ENCODE measurements at places on chromosomes 3 and 15. TPM values are rescaled to one million over a fixed set of nuclear protein-coding genes. Genes with fewer than 3 reads are reported as not detected.

DNA sequence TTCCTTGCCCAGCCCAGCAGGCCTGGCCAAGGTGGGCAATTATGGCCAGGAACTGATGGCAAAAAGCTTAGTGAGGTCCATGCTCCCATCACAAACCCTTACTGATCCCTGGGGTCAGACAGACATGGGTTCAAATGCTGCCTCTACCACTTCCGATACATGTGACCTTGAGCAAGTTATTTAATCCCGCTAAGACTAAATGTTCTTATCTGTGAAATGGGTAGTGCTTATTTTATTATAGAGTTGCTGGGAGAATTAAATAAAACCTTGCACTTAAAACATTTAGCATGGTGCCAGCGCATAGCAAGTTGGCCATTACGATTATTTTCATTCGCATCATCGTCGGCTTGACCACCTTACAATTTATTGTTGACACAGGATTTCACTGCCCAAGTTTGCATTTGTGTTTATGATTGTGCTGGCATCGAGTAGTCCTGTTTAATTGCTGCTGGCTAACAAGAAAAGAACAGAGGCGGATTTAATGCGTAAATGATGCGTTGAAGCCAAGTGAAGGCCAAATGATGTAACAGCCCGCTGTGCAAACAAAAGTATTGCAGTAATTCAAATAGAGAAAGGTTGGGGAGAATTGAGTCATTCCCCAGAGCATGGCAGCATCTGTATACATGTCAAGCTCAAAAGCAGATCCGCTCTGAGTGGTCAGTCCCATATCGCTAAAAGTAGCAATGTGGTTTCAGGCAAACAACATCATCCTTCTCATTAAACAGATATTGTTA lies 7.3 kb upstream of the FURIN start:
- DNase-seq: no peak

- DNase-seq: no peak
These were observed 48.1 kb downstream of the DPPA2 start for GRCh38 chr3:109268181-109268580.

Gene UQCRC1
- total RNA-seq: 269 TPM

Gene ADGRG7
- not detected for total RNA-seq

GRCh38 chr3:69684309-69684961 lies 54.8 kb upstream of the MITF start:
- DNase-seq: no peak

- DNase-seq: peak; percentile 66
These were observed 764 bp downstream of the UACA start for GRCh38 chr15:70762469-70763119.

Gene XYLB
- 4.8 TPM for total RNA-seq

DNA sequence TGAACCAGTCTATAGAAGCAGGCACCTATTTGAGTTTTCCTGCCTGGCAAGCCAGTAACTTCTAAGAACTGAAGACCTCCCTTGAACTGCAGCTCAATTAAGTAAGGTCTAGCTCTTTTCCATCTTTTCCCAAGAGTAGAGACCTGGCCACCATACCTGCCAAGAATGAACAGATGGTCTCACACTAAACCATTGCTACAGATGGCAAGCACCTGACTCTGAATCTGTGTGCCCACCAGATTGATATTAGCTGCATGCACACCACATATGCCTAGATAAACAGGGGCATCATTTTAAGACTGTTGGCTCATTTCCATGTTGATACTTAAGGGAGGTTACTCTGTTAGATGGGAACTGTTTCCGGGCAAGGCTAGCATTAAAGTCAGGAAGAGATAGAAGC lies 34.8 kb upstream of the GSK3B start:
- no peak for DNase-seq

Gene TNFAIP8L3
- total RNA-seq: 0.27 TPM

- no peak for DNase-seq
These were observed 6.7 kb downstream of the ZBTB47 start for GRCh38 chr3:42660131-42660715.

Gene GATA2
- total RNA-seq: 88.0 TPM

Gene XCR1
- total RNA-seq: not detected

- DNase-seq: no peak
These were observed 11.6 kb downstream of the TMEM212 start for GRCh38 chr3:171854649-171855305.

DNA sequence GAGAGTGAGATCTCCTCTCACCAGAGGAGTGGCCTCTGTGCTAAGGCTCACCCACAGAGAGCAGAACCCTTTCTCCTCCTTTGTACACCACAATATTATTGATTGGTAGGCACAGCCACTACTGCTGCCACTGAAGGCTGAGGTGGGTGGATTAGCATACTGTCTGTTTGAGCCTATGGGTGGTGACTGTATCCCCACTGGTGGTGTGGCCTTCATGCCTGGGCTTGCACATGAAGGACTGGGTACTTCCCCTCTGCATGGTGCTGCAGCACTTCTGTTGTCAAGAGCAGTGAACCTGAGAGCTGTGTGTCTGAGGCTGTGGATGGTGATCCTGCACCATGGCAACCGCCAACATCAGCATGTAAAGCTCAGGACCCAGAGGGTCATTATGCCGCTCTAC lies 35.7 kb upstream of the NECTIN3 start:
- DNase-seq: no peak

GRCh38 chr15:66097151-66098021 lies 156.2 kb downstream of the MEGF11 start:
- DNase-seq: no peak

Gene AGBL1
- not detected for total RNA-seq

Gene TRH
- not detected for total RNA-seq

Gene KLHL6
- total RNA-seq: not detected

GRCh38 chr3:37712421-37712820 lies 149.3 kb upstream of the CTDSPL start:
- no peak for DNase-seq

DNA sequence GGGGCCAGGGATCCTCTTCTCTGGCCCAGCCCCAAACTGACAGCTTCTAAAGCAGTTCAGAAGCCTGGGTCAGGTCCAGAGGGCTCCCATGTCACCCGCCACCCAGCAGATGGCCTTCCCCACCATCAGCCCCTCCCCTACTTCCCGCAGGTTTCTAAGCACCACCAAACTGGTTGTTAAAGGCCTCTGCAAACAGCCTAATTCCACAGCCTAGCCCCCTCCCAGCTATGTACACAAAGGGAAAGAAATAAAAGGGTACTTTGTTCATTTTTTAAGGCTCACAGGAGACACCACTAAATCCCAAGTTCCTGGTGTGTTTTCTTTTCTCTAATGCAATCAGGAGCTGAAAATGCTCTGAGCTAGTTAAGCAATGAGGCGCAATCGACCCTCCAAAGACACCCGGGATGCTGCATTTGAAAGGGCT lies 30.6 kb downstream of the PLCH1 start:
- no peak for DNase-seq

- DNase-seq: no peak
These were observed 10.8 kb upstream of the PHLDB2 start for GRCh38 chr3:111848283-111848682.

Gene STX19
- total RNA-seq: not detected

Measured in HFFc6 (cell line).